NCI-H1105 (cell line): ENCODE measurements at places on chromosomes 6 and 20.

GRCh38 chr6:31621320-31621939 is 915 bp downstream of the PRRC2A start:
- DNase-seq: no peak

- DNase-seq: no peak
Measured at GRCh38 chr6:49050584-49050983, 412.5 kb downstream of the MMUT start.

GRCh38 chr6:43669050-43669921 is 18.3 kb downstream of the MRPS18A start:
- DNase-seq: no peak

DNA sequence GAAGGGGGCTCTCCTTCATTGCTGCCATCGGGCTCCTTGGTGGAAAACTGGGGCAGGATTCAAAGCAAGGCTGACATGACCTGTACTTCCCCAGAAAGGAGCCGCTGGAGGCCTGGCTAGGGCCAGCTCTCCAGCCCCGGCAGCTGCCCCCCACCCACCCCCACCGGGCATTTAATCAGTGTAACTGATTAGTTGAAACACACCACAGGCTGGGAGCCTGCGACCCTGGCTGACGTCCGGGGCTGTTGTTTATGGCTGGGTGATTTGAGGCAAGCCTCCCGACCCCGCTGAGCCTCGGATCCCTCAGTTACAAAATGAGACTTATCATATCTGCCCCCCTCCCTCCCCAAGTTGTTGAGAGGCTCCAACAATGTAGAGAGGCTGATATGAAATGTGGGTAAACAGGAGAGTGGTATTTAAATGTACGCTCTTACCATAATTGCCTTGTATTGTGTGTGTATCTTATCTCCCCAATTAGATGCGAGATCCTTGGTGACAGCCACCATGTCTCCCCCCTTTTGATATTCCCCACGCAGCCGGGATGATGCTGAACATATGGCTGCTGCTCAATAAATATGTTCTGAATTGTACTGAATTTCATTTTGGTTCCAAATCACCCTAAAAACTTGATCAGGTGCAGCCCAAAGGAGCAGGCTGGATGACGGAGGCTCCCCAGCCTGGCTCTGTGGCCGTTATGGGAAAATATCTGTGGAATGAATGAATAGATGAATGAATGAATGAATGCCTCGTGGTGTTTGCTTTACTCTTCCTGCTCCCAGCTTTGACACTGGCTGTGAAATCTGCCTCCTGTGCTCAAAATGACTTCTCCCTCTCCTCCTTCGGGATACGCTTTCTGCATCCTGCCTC is 31.8 kb upstream of the APCDD1L start:
- peak; percentile 59 for DNase-seq

DNA sequence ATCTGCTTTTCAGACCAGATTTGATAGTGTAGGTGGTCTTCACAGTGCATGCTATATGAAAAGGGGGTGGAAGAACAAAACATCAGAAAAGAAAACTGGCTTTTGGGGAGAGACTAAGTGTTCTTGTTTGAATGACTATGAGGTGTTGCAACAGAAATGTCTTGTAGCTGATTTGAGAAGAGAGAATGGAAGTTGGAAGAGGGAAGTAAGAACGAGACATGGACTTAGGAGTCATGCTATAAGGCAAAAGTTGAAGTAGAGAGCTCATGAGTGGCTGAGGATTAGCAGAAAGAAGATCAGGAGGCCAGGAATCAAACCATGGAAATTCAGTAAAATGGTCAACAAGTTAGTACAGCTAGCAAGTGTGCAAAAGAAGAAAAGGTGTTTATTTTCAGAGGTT is 32.1 kb downstream of the FNDC1 start:
- DNase-seq: no peak

- no peak for DNase-seq
Measured at GRCh38 chr6:387293-387741, 4.2 kb upstream of the IRF4 start.

GRCh38 chr6:92364948-92365541 is 1054.3 kb downstream of the EPHA7 start:
- no peak for DNase-seq

DNA sequence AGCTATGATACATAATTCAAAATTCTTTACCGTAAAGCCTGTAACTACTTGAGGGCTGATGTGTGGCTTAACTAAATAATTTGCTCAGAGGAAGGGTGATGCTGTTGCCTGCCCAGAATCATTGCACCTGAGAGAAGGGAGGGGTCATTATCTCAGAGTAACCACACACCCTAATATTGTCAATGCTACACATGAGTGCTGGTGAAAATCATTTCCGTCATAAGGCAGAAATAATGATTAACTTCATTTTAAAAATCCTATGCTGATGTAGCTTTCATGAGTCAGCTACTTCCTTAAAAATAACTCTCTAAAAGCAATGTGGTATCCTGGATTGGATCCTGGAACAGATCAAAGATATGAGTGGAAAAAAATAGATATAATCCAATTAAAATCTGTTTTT is 146.4 kb upstream of the FAM83B start:
- no peak for DNase-seq
